ENCODE measurements at places on chromosomes 2 and 18. TPM values are rescaled to one million over a fixed set of nuclear protein-coding genes. Genes with fewer than 3 reads are reported as not detected.

DNA sequence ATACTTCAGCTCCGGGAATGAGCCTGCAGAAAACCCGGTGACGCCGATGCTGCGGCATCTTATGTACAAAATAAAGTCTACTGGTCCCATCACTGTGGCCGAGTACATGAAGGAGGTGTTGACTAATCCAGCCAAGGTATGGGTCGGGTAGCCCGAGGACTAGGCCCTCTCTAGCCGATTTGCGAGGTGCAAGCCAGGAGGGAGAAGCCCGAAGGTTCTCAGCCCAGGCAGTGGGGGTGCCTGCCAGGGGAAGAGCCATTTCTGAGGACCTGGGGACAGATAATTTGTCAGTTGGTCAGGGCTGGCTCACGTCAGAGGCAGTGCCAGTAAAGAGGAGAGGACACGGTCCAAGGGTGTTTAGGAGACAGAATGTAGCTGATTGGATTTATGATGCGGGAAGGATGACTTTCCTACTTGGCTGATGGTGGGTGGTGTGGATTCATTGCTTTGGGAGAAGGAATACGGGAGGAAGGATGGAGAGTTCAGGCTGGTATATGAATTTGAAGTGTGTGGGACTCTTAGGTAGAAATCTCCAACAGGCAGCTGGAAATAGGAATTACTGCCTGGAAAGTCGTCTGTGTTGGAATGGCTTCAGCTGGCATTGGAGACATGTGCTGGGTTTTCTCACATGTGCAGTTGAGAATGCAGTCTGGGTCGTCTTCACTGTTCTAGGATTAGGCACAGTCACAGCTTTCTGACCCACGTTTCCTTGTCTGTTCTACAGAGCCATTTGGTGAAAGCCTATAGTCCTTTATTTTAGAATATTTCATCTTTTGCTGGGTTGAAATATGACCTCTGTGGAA is 874 bp downstream of the NDUFAF7 start:
- H3K36me3 ChIP-seq, result peaks cover 33% of the 10 kb centered on the region
- H3K4me3 ChIP-seq, result no peak overlapping the region
- H3K4me1 ChIP-seq, result peaks cover 30% of the 10 kb centered on the region
- H3K27ac ChIP-seq, result no peak overlapping the region
- H3K27me3 ChIP-seq, result no peaks in the 10 kb centered on the region

DNA sequence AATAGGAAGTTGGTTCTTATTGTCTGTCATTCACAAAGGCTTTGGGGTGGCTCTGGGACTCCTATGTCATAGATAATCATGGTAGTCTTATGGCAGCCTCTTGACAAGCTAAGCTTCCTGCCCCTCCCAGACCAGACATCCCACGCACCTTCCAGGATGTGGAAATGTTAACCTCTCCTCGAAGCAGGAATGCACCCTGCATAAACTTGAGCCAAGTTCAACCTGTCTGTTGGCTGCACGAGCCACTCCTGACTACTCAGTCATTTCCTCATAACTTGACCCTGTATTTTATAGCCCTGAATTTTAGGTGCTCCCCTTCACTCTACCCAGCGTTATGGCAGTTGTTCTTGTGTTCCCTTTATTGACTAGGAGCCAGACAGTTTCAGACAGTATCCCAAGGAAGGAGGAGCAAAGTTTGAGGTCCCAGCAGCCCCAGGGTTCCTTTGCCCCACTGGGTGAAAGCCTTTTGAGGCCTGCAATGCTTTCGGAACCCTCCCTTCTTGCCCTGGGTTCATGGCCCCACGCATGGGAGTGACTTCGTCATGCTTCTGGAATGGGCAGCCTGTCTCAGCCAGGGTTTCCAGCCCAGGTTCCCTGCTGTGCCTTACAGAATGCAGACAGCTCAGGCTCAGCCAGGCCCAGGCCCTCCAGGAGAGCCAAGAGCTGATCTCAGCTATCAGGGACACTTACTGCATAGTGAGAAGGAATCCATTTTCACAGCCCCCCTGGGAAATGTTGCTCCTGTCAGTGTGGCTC is 15.6 kb upstream of the INO80C start:
- no peak overlapping the region for H3K27ac ChIP-seq
- no peak for DNase-seq
- H3K27me3 ChIP-seq, result no peaks in the 10 kb centered on the region
- H3K36me3 ChIP-seq, result no peaks in the 10 kb centered on the region

DNA sequence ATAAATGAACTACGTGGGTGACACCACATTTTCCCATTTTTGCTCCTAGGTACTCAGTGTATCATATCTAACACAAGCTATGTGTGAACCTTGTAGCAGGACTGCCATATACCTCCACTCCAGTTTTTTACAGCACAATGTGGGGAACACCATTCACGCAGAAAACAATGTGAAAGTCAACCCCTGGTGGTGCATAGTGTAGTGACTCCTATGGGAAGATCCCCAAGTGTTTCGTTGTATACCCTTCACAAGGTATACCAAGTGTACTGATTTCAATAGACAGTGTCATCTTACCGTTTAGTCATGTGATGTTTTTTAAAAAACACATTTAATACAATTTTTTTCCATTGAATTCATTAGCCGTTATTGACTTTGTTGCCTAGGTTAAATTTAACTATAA is 68.1 kb downstream of the ANKRD12 start:
- peaks cover 19% of the 10 kb centered on the region for H3K36me3 ChIP-seq
- peaks cover 2% of the 10 kb centered on the region for H3K4me1 ChIP-seq
- H3K27me3 ChIP-seq, result no peaks in the 10 kb centered on the region
- no peak overlapping the region for H3K4me3 ChIP-seq

DNA sequence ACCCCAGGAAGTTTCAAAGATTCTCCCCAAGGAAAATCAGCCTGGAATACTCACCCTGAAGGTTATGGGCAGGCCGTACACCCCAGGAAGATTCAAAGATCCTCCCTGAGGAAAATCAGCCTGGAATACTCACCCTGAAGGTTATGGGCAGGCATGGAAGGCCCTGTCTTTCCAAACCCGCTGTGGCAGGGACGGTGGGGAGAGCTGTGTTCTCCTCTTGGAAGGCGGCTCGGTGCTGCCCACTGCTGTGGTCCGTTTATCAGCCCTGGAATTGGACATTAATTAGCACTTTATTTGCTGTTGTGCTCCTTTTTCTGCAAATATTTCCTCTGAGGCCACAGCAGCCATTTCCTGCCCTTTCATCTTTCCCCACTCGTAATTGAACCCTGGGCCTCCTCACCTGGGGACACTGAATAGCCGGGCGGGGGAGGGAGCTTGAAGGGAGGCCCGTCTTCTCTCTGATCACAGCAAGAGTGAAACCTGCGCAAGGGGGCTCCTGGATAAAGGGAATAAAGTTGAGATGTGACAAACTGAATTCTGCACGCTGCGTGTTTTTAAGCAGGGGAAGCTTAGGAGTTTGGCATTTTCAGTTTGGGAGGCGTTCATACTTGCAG is 308.7 kb upstream of the SALL3 start:
- H3K27me3 ChIP-seq, result no peaks in the 10 kb centered on the region
- no peaks in the 10 kb centered on the region for H3K4me1 ChIP-seq
- no peak overlapping the region for H3K27ac ChIP-seq
- DNase-seq, result no peak
- no peaks in the 10 kb centered on the region for H3K36me3 ChIP-seq
- no peak overlapping the region for H3K4me3 ChIP-seq

DNA sequence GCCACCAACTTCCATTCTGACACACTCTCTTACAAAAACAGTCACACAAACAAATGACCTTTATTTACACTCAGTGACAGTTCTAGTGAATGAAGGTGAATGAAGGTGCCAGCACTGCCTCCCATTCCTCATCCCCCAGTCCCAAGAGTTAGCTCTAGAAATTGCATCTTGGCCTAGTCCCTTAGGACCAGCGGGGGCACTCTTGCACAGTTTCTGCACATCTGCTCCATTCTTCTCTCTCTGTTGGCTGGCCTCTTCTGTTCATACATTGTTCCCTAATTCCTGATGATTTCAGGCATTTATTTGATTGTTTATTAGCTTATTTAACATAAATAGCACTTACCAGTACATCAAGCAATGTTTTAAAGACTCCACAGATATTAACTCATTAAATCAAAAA is 30.9 kb downstream of the GAREM1 start:
- no peak overlapping the region for H3K27ac ChIP-seq
- no peak overlapping the region for H3K4me3 ChIP-seq
- no peaks in the 10 kb centered on the region for H3K36me3 ChIP-seq
- H3K27me3 ChIP-seq, result peaks cover 23% of the 10 kb centered on the region
- no peak for DNase-seq
- no peaks in the 10 kb centered on the region for H3K4me1 ChIP-seq

DNA sequence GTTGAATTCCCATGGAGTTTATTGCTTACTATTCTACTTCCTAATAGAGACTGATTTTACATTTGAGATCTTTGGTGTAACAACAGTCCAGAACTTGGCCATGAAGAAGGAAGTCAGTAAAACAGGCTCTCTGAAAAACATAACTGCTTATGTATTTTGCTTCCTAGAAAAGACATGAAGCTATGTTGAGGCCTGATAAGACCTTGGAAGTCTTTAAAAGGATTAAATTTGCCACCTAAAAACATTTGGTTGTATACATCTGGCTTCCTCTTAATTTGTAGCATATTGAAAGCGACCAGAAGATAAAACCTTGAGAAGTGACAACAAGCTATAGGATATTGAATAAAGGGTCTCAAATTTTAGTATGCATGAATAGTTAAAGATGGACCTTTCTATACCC is 36.4 kb downstream of the PTRHD1 start:
- H3K27me3 ChIP-seq, result no peaks in the 10 kb centered on the region
- H3K4me1 ChIP-seq, result no peaks in the 10 kb centered on the region
- no peak overlapping the region for H3K4me3 ChIP-seq
- DNase-seq, result no peak
- H3K36me3 ChIP-seq, result peaks cover 10% of the 10 kb centered on the region

The INHBB gene
- not detected for total RNA-seq

The BOLL gene
- total RNA-seq, result not detected

Measured in activated CD8-positive, alpha-beta memory T cell treated with anti-CD3 and anti-CD28 coated beads, Interleukin-2, amount 10 ng/mL, durations not matched to agents 7 days and 5 days (primary cell).